ENCODE measurements at places on chromosomes 13 and 19.

DNA sequence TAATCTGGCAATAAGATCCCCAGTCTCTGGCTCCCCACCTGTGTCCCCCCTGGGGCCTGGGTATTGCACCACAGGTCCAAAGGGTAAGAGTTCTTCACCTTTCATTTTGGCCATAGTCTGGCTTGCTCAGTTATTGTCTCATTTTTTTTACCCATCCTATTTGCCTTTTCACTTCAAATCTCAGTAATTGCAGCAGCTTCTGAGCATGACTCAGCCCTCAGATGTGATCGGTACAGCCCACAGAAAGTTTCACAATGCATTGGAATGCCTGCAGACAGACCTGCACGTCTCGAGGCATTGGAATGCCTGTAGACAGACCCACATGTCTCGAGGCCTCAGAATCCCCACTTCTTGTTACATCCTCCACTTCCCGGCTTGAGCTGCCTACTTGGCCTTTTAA lies 173.6 kb downstream of the NUFIP1 start:
- DNase-seq = no peak

DNA sequence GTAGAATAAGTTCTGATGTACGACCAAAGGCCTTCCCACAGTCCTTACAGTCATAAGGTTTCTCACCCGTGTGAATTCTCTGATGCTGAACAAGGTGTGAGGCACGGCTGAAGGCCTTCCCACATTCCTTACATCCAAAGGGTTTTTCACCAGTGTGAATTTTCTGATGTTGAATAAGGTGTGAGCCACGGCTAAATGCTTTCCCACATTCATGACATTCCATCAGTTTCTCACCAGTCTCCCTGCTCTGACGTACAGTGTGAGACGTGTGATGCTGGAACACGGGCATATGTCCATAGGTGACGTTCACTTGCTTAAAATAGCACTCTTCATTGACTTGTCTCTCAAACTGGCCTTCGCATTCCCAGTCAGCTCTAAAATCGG lies 31.0 kb upstream of the COX7A1 start:
- no peak for DNase-seq

- DNase-seq = no peak
These were observed 68.1 kb upstream of the KLF12 start for GRCh38 chr13:74202129-74202813.

DNA sequence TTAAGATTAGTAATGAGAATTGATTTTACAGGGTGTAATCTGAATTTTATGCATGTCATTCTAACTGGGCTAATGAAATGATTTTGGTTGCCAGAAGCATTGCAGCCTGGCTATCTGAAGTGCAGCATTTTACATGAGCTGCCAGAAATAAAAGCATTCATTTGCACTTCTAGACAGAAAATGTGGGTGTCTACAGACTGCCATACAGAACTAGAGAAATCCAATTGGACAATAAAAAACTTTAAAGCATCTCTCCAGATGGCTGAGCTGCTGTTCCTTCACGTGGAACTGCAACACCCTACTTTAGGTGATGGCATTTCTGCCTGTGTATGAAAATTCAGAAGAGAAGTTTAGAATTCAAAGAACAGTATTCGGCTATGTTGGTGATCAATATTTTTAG lies 450.1 kb upstream of the SLITRK1 start:
- DNase-seq = no peak

- no peak for DNase-seq
These were observed 11.8 kb downstream of the PGLS start for GRCh38 chr19:17522988-17523872.

DNA sequence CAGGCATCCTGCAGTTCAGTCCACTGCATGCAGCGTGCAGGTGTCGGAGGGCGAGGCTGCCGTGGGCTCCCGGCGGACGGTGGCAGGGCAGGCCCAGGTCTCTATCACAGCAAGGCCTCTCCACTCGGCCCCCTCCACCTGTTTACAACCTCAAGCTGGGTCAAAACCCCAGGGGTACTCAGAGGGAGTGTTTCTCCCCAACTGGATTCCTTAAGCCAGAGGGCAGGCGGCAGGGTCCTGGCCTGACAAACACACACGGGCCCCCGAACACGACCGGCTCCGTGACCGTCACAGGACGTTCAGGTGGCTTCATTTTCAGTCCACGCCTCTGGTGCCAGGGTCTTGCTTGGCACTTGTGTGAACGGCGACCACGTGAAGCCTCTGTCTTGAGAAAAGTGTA lies 23.5 kb downstream of the RASA3 start:
- DNase-seq = no peak

DNA sequence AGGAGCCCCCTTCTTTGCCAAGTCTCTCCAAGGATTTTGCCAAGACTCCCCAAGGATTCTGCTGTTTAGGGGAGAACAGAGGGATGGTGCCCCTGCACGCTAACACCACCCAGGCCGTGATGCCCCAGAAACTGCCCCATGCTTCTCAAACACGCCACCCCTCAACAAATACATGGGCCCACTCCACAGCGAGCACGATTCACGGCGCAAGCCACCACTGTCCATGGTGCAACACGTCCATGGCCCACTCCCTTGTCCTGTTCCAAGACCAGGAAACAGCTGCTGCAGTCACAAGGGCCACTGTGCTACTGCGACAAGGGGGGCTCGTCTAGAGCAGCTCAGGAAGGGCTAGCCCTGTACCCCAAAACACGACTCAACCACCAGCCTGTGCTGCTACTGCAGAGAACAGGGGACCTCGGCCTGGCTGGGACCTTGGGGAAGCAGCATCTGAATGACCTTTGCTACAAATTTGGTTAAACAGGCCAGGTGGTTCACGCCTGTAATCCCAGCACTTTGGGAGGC lies 36.5 kb upstream of the ISYNA1 start:
- DNase-seq = no peak

DNA sequence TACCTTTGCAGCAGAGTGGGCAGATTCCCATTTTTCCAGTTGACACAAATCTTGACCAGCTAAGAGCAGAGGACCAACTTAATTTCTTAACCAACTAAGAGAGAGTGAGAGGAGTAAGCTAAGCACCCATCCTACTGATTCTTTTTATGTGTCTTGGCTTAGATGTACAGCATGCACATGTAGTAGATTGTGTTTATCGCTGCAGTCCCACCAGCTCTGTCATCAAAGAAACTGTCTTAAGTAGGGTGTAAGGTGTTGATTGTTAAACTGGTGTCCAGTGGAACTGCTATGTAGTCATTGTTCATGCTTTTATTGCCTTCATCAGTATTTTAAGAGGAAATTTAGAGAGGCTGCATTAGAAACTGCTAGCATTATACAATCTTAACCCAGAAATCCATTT lies 9.0 kb upstream of the UFM1 start:
- DNase-seq = no peak

GRCh38 chr19:51508059-51508733 lies 6.6 kb upstream of the SIGLEC12 start:
- no peak for DNase-seq

DNA sequence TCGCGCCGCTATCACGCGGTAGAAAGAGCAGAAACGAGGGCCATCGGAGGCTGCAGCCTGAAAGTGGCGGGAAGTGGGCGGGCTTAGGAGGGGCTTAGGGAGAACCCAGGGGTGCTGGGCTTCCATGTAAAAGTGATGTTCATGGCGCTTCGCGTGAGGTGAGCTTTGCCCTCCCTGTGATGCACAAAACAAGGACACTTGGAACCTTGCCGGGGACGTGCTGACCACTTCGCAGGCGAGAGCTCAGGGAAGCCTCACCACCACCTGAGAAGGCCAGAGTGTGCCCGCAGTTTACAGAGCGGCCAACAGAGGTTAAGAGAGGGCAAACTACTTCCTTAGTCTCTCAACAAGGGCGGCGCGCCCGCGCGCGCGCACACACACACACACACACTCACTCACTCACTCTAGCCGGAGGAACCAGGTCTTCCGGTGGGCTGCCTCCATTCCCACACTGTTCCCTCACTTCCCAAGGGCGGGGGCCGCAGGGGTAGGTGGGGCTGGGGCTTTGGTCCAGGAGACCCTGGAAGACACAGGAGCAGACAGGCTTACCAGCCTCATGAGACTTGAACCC lies 651 bp downstream of the GAPDHS start:
- no peak for DNase-seq

- DNase-seq = no peak
These were observed 23.5 kb downstream of the CARM1 start for GRCh38 chr19:10894911-10895213.

DNA sequence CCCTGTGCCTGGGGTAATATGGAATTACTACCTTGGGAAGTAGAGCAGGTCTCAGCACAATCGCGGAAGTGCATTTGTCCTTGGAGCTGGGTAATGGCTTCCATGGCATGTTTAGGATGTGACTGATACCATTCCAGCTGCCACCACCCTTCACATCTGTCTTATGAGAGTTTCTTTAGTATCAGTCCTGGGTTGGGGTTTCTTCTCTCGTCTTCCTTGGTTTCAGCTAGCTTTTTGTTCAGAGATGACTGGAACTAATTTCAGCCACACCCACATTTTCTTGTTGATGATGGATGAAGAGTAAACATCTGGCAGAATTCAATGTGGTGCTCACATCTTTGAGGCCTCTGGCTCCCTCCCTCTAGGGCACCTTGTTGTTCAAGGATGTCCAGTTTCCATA lies 212.9 kb upstream of the SOX21 start:
- DNase-seq = no peak

- no peak for DNase-seq
These were observed 453 bp downstream of the ZNF256 start for GRCh38 chr19:57947088-57947418.

DNA sequence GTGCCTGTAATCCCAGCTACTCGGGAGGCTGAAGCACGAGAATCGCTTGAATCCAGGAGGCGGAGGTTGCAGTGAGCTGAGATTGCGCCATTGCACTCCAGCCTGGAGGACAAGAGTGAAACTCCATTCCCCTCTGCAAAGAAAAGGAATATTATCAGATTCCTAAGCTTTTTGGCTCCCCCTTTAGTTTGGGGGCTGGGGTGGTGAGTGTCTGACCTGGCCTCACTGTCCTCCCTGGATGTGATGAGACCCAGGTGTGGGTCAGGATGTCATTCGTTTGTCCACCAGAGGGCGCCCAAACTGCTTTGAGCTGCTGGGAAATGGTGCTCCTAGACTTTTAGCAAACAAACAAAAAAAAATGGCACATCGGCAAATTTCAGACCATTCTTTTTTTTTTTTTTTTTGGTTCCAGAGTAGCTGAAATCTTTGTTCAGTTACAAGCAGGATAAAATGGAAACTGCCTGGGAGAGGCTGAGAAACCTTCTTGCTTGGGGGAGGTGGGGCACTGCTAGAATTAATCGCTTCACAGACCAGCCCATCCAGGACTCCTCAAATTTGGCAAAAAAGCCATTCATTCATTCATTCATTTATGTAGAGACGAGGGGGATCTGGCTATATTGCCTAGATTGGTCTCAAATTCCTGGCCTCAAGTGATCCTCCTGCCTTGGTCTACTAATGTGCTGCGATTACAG lies 29.4 kb downstream of the SPC24 start:
- DNase-seq = peak; percentile 53

GRCh38 chr13:80100636-80101035 lies 240.3 kb downstream of the SPRY2 start:
- DNase-seq = no peak

DNA sequence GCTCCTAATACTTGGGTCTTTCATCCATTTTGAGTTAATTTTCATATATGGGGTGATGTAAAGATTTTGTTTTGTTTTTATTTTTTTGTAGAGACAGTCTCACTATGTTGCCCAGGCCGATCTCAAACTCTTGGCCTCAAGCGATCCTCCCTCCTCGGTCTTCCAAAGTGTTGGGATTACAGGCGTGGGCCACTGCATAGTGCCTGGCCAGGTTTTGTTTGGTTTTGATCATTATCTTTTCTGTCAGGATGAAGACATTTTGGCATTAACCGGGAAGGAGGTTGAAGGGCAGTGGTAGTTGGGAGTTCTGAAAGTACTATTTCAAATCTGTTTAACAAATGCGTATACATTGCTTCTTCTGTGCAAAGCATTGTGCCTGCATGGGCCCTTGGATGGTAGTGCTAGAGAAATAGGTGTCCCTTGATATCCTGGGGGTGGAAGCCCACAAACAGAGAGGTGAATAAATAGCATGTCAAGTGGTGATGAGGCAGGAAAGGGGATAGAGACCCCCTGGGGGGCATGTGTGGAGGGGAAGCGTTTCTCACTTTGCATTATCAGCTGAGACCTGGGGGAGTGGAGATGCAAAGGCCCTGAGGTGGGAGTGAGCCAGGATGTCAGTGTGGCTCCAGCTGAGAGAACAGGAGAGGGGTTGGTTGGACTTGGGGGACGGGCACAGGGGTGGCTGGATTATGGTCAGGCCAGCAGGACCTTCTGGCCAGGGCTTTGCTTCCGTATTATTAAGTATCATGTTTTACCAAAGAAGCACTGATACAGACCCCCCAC lies 41.4 kb downstream of the GATAD2A start:
- no peak for DNase-seq

GRCh38 chr13:113245849-113246796 lies 36.7 kb downstream of the CUL4A start:
- no peak for DNase-seq

GRCh38 chr19:1407528-1408299 lies at the start of gene DAZAP1:
Gene DAZAP1, plus strand, starts transcription at chr19:1407586. Its CDS starts 188 bp downstream, at chr19:1407774.
- DNase-seq = no peak

GRCh38 chr19:17483605-17484002 lies 13.3 kb downstream of the SLC27A1 start:
- no peak for DNase-seq

DNA sequence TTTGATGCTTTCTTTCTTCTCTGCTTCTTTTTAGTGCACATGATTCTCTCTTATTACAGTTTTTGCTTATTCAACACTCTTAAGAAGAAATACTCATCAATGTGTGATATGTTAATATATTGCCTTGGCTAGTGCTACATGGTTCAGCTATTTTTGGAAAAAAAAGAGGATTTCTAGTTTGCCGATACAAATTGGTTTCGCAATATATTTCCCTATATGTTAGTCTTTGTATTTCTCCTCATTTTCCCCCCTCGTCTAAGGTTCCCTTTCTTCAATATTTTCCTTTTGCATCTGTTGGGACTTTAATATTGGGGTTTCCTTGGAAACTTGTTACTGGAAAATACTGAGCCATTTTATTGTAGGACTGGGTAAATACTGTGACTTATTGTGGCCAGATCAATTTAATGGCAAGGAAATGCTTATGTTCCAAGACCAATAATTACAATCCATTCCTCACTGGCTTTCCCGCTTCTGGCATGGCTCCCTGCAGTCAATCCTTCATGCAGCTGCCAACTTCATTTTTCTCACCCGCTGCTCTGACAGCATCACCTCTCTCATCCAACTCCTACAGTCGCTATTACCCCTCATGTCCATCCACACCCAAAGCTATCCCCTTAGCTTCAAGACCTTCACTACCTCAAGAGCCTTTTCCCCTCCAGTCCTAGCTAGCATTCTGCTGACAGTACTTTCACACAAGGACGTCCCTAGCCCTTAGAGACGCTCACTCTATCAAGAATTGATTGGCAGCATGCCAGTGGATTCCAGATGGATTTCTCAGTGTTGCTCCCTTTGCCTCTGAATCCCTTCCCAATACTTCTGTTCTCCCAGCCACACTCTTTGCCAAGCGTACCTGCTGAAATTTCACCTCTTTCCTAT lies 280.1 kb upstream of the TMTC4 start:
- no peak for DNase-seq

All from SHP77 (cell line).